Sciatic nerve (tissue), 2 donors: ENCODE measurements at places on chromosomes 3 and 15.
A peak's percentile ranks its signal among the peaks of the same experiment; 100 is the strongest.

- no peak for DNase-seq
These were observed 4.9 kb downstream of the ISL2 start for GRCh38 chr15:76341366-76342057.

- no peak for DNase-seq
These were observed 31.7 kb downstream of the BOC start for GRCh38 chr3:113243071-113243470.

GRCh38 chr15:61034678-61035291 lies 194.3 kb downstream of the RORA start:
- DNase-seq: no peak

- no peak for DNase-seq
These were observed 315.0 kb upstream of the STAC start for GRCh38 chr3:36065321-36065720.

- no peak for DNase-seq
These were observed 119.7 kb upstream of the IGSF10 start for GRCh38 chr3:151580591-151580990.

GRCh38 chr15:51652084-51652668 lies 29.1 kb upstream of the SCG3 start:
- no peak for DNase-seq

GRCh38 chr15:99951511-99951910 lies 218.3 kb upstream of the LYSMD4 start:
- no peak for DNase-seq

DNA sequence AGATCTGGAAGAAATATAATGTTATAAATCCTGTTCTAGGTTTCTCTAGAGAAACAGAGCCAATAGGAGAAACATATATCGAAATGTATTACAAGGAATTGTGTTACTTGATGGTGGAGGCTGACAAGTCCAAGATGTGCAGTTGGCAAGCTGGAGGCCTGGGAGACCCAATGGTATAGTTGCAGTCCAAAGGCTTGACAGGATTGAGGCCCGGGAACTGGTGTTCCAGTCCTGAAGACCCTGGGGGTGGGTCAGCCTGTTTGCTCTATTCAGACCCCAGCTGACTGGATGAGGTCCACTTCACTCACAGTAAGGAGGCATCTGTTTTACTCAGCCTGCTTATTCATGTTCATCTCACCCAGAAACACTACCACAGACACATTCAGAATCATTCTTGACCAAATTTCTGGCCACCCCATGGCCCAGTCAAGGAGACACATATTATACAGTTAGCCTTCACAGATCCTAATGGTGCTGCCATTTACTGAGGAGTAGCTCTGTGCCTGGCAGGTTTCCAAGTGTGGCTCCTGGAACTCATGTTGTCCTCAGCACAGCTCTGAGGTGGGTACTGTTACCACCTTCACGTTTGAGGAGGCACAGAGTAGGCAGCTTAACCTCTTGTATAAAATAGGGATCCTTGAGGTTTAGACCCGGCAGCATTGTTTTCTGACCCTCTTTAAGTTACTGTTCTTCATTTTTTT lies 3.7 kb downstream of the TRAK1 start:
- DNase-seq: no peak

GRCh38 chr3:13972679-13973379 lies 93.0 kb upstream of the WNT7A start:
- DNase-seq: no peak

DNA sequence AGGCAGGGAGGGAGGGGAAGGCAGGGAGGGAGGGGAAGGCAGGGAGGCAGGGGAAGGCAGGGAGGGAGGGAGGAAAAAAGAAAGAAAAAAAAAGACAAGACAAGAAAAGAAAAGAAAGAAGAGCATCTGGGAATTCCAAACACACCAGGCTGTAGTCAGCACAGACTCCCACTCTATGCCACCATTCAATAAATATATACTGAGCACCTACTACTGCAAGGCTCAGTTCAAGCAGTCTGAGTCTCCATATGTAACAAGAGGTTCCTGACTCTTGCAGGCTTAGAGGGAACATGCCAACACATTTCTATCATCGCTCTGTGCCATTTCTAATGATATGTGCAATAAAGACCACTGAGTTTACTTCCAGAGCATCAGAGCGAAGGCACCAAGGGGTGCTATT lies 47.7 kb downstream of the ANXA2 start:
- no peak for DNase-seq

DNA sequence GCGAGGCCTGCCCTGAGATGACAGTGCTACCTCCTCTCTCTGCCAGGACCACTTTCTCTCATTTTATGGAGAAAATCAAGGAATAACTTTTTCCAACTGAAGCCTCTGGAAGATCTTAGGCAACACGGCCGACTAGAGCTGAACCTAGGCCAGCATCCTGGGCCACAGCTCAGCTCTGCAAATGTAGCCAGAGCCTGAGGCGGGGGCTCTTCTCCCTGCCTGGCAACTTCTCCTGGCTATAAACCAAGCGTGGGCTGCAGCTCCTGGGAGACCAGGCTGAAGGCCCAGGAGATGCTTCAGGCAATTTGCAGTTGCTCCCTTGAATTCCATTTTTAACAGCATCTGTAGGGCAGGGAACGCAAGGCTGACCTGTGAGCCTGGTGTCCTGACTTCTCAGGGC lies 74.9 kb downstream of the CEMIP start:
- DNase-seq: no peak

DNA sequence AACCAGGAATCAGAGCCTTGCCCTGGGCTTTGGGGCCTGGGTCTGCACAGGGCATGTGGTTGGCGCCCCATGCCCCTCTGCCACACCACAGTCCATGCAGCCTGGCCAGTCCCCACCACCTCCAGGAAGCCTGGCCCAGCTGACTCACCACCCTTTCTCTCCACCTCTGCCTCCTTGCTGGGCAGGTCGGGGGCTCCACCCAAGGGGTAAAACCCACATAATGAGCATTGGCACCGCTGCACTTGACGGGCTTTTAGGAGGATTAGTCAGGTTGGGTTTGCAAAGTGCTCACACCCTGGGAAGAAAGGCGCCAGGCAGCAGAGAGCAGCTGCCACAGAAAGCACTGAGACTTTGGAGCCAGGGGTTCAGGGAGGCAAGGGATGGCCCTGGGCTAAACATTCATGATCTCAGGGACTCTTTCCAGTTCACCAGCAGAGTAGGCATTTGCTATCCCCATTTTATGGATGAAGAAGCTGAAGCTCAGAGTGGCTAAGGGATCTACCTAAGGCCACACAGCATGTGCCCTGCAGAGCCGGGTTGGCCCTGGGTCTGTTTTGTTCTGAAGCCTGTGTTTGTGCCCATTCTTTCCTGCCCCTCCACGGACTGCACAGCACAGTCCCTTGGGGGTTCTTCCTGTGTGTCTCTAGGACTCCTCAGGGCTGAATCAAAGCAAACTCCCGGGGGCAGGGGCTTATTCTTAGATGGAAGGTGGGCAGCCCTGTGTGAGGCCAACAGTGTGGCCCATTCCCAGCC lies 113.4 kb downstream of the ETFA start:
- DNase-seq: peak; percentile 23
